ENCODE measurements at places on chromosomes 1 and 21.

GRCh38 chr1:237736372-237737029 is 154.2 kb downstream of the ZP4 start:
- no peak for DNase-seq

- no peak for DNase-seq
These were observed 22.4 kb downstream of the PTAFR start for GRCh38 chr1:28154078-28154594.

DNA sequence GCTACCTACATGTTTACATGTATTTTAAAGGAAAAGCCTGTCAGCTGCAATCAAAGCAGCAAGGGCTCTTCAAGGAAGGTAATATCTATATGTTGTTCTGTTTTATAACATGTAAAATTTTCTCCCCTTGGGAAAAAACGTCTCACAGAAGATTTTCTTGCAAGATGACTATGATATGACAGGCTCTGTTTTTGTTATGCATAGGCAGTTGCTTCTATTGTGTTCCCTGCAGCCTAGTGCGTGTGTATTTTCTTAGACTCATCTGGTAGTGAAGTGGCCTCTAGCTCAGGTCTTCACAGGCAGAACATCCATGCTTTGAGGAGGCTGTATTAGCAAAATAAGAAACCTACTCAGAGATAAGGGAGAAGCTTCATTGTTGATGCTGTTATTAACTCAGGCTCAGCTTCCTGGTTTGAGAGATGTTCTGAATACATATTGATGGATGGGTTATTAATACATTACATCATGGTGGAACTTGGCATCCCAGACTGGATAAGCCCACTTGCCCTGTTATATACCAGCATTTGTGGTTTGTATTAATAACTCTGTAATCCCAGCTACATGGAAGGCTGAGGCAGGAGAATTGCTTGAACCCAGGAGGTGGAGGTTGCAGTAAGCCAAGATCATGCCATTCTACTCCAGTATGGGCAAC is 35.8 kb downstream of the LAMC1 start:
- DNase-seq = no peak

DNA sequence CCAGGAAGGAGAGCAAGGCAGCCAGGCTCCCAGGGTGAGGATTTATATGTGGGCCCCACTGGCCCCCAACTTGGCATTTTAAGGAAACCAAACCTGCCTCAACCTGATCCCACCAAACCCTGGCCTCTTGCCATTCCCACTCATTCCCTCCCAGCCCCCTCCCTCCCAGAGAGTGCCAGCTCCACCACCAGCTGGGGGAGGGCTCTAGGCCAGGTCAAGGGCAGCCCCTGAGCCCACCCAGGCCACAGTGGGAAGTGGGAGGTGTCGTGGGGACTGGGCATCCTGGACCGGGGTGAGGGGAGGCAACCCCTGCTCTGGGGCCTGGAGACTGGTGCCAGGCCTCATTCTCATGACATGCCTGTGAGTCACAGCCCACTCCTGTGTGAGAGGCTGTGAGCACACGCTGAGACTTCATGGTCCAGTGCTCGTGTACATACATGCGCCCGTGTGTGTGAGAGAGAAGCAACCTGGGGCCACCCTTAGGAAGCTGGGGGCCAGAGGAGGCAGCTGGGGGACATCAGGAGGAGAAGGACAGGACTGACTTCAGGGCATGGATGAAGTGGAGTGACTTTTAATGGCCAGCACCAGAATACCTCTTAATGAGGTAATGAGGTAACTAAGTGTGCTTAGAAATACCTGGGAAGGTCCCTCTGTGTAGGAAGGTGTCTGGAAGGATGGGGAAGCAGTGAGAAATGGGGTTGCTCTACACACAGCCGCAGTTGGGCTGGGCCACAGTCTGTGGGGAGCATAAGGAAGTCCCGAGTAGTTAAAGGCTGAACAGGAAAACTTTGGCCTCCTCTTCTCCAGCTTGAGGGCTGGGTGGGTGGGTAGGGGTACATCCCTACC is at the start of gene S100A2:
Gene S100A2, minus strand, starts transcription at position 316 of the 846 bp plus-strand sequence. CDS start 1,967 bp downstream, outside the sequence.
- DNase-seq = no peak

DNA sequence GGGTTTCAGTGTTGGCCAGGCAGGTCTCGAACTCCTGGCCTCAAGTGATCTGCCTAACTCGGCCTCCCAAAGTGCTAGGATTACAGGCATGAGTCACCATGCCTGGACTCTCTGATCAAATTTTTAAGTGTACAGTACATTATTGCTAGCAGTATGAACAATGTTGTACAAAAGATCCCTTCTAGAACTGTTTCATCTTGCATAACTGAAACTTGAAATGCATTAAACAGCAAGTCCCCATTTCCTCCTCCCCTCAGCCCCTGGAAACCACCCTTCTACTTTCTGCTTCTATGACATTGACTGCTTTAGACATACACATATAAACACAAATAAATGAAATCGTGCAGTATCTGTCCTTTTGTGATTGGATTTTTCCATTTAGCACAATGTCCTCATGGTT is 463.4 kb downstream of the PTPRC start:
- no peak for DNase-seq

DNA sequence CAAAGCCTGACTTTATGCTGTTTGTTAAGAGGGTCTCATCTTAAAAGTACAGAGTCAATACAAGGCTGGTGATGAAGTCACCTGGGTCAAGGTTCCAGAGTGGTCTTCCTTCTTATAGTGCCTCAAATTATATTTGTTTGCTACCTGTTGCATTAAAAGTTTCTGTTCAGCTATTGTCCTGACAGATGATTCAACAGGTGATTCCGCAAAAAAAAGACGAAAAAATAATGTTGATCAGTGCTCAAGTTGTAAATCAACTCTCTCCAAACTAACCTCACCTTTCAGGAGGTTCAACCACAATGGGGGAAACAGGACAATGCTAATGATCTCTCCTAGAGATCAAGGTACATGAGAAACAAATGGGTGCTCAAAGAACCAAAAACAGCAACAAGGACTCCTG is 35.7 kb downstream of the HSF2BP start:
- DNase-seq = no peak

GRCh38 chr21:38171723-38172344 is 85.0 kb upstream of the KCNJ15 start:
- no peak for DNase-seq

DNA sequence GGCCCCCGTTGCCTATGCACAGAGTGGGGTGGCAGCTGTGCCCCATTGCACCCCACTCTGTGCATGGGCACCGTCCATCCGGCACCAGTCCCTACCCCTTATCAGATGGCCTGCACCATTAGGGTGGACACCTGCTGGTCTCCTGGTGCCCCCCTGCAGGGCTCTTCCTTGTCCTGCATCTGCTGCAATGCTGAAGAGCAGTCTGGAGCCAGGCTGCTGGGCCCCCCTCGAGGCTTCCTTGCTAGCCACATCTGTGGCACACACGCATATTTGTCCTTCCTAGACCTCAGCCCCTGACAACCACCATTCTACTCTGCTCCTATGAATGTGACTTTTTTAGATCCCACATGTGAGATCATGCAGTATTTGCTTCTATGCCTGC is 56.4 kb downstream of the COL18A1 start:
- no peak for DNase-seq

All from head of caudate nucleus (tissue), 42 donors.